ENCODE measurements at places on chromosomes 3 and 15. TPM values are rescaled to one million over a fixed set of nuclear protein-coding genes. Genes with fewer than 3 reads are reported as not detected.

- peak; percentile 38 for DNase-seq
- peak overlapping the region; percentile 53 for H3K27ac ChIP-seq
- peak overlapping the region; percentile 11 for H3K4me3 ChIP-seq
- H3K4me1 ChIP-seq = peaks cover 5% of the 10 kb centered on the region
- no peaks in the 10 kb centered on the region for H3K36me3 ChIP-seq
- no peaks in the 10 kb centered on the region for H3K27me3 ChIP-seq
Observed at GRCh38 chr3:142958707-142959106, 4.8 kb downstream of the PAQR9 start.

- no peaks in the 10 kb centered on the region for H3K27me3 ChIP-seq
- H3K27ac ChIP-seq = no peak overlapping the region
- no peak for DNase-seq
- H3K4me3 ChIP-seq = no peak overlapping the region
- no peaks in the 10 kb centered on the region for H3K36me3 ChIP-seq
- no peaks in the 10 kb centered on the region for H3K4me1 ChIP-seq
Observed at GRCh38 chr15:37246065-37246464, 145.7 kb upstream of the MEIS2 start.

DNA sequence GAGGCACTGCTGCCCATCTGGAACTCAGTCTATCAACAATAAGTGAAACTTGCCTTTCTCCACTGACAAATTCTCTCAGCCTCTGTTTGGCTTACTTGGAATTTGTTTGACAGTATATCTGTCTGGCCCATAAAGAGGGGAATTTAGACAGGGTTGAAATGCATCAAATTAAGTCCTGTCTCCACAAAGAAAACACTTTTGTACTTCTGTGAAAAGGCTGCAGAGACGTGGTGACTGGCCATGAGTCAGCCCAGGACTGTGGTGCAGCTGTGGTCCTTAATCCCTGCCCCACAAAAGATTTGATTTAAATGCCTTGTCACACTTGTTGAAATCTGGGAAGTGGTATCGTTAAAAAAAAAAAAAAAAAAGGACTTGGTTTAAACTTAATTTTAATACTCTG is 47.5 kb downstream of the RYR3 start:
- H3K4me3 ChIP-seq = no peak overlapping the region
- H3K36me3 ChIP-seq = no peaks in the 10 kb centered on the region
- peak overlapping the region; percentile 21 for H3K27ac ChIP-seq
- DNase-seq = no peak

DNA sequence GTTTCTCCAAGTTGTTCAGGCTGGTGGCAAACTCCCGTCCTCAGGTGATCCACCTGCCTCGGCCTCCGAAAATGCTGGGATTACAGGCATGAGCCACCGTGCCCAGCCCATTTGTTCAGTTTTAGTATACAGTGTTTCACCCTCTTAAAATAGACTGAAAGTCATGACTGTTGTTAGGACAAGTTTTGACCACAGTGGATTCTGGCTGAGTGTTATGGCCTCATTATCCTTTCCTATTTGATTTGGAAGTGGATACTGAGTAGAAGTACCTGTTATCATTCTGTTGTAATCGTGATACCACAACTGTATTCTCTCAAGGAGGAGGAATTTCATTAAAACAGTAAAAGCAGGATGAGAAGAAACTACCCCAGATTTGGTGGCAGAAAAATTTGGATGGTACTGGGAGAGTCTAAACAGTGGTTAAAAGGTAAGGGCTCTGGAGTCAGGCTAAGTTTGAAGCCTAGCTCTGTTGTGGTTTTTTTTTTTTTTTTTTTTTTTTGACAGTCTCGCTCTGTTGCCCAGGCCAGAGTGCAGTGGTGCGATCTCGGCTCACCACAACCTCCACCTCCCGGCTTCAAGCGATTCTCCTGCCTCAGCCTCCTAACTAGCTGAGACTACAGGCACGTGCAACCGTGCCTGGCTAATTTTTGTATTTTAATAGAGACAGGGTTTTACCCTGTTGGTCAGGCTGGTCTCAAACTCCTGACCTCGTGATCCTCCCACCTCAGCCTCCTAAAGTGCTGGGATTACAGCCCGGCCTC is 2.6 kb downstream of the MAP2K1 start:
- H3K4me3 ChIP-seq = peak overlapping the region; percentile 94
- H3K4me1 ChIP-seq = peaks cover 46% of the 10 kb centered on the region
- H3K27me3 ChIP-seq = no peaks in the 10 kb centered on the region
- no peaks in the 10 kb centered on the region for H3K36me3 ChIP-seq

- no peaks in the 10 kb centered on the region for H3K27me3 ChIP-seq
- no peak overlapping the region for H3K4me3 ChIP-seq
- no peaks in the 10 kb centered on the region for H3K36me3 ChIP-seq
- no peak for DNase-seq
Observed at GRCh38 chr15:76386926-76387325, 50.4 kb downstream of the ISL2 start.

GRCh38 chr15:88498996-88499395 is 31.5 kb downstream of the MRPS11 start:
- no peak overlapping the region for H3K4me3 ChIP-seq
- H3K36me3 ChIP-seq = no peaks in the 10 kb centered on the region
- no peak overlapping the region for H3K27ac ChIP-seq
- DNase-seq = no peak
- no peaks in the 10 kb centered on the region for H3K27me3 ChIP-seq

- H3K27ac ChIP-seq = peak overlapping the region; percentile 63
- no peaks in the 10 kb centered on the region for H3K36me3 ChIP-seq
- H3K27me3 ChIP-seq = peaks cover 4% of the 10 kb centered on the region
- DNase-seq = no peak
- peaks cover 8% of the 10 kb centered on the region for H3K4me1 ChIP-seq
Observed at GRCh38 chr3:72338082-72338941, 509.9 kb downstream of the SHQ1 start.

- H3K4me1 ChIP-seq = no peaks in the 10 kb centered on the region
- H3K27me3 ChIP-seq = no peaks in the 10 kb centered on the region
- DNase-seq = no peak
- H3K4me3 ChIP-seq = no peak overlapping the region
Observed at GRCh38 chr15:92243227-92243626, 150.5 kb upstream of the ST8SIA2 start.

DNA sequence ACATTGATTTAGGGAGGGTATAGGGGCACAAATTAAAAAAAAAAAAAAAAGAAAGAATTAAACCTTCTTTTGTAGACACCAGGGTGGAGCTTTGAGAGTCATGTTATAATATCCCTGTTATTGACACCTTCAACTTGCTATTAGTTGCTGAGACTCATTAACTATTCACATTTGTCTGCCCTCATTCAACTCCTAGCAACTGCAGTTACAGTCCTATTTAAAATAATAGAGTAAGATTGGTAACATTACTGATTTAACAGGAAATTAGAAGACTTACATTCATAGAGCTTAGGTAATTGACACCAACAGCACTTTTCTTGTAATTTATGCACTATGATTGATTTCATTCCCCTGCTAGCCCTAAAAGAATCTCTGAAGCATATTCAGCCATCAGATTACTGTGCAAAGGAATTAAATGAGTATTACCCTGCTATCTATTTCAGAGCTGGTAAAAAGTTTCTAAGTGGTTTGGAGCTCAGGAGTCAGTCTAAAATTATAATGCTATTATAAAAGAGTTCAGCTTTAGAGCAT is 148.8 kb upstream of the TBL1XR1 start:
- peak overlapping the region; percentile 95 for H3K27ac ChIP-seq
- no peaks in the 10 kb centered on the region for H3K27me3 ChIP-seq
- H3K4me1 ChIP-seq = peaks cover 25% of the 10 kb centered on the region
- no peak overlapping the region for H3K4me3 ChIP-seq
- no peak for DNase-seq

GRCh38 chr3:165197481-165197800 is 1.3 kb upstream of the SLITRK3 start:
- H3K27me3 ChIP-seq = peaks cover 69% of the 10 kb centered on the region
- peaks cover 13% of the 10 kb centered on the region for H3K4me1 ChIP-seq
- no peak overlapping the region for H3K27ac ChIP-seq
- peak overlapping the region; percentile 59 for H3K4me3 ChIP-seq
- DNase-seq = no peak

- no peak overlapping the region for H3K27ac ChIP-seq
- H3K27me3 ChIP-seq = no peaks in the 10 kb centered on the region
- peaks cover 11% of the 10 kb centered on the region for H3K4me1 ChIP-seq
Observed at GRCh38 chr3:53300826-53301225, 45.0 kb upstream of the TKT start.

DNA sequence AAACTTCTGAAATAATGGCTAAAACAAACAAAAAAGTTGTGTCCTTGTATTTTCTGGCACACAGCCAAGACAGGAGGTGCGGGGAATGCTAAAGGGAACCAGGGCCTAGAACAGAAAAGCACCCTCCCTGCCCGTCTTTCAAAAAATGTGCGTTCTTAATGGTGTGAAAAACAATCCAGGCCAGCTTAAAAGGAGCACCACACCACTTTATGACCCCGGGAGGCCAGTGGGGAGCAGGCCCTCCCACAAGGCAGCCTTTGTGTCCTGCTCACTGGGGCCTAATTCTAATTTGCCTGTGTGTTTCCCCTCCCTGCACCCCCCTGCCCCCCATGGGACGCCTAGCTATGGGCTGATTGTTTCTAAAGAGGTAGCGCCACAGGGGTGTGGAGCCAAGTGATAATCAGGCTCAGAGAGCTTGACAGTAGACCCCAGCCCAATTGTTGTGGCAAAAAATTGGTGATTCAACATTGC is 181.4 kb downstream of the GREM1 start:
- H3K4me3 ChIP-seq = no peak overlapping the region
- H3K27me3 ChIP-seq = no peaks in the 10 kb centered on the region
- no peak overlapping the region for H3K27ac ChIP-seq
- H3K36me3 ChIP-seq = no peaks in the 10 kb centered on the region
- DNase-seq = no peak
- no peaks in the 10 kb centered on the region for H3K4me1 ChIP-seq

DNA sequence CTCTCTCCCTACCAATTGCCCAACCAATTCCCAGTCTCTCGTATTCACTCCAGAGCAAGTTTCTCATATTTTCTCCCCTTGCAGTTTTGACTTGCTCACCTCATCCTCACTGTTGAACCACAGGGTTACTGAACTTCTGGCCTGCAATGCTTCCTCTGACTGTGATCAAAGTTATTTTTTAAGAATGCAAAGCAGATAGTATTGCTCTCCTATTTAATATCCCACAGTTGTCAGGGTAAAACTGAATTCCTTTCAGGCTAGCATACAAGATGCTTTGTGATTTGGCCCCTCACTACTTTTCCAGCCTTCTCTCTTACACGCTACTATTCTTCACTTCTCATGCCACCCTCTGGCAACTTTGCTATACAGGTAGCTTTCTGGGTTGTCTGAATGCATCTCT is 80.9 kb downstream of the LRRFIP2 start:
- H3K36me3 ChIP-seq = peaks cover 84% of the 10 kb centered on the region
- DNase-seq = no peak
- H3K4me1 ChIP-seq = no peaks in the 10 kb centered on the region
- H3K27me3 ChIP-seq = no peaks in the 10 kb centered on the region
- H3K4me3 ChIP-seq = no peak overlapping the region

DNA sequence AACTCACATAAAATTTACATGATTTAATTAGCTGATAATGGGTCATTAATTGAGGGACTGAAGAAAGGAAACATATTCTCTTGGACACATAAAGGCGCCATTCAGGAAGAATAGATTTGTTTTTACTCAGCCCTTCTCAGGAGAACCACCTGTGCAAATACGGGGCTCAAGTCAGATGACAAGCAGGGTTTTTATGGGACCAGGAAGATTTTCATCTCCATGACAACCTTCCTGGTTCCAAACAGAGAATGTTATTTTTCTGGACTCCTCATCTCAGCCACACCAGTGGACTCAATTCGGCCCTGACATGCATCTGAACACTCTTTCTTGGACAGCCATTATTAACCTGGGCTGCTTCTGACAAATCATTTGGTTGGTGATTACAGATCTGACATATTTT is 120.5 kb downstream of the PDZRN3 start:
- H3K4me1 ChIP-seq = peaks cover 55% of the 10 kb centered on the region
- DNase-seq = no peak
- H3K4me3 ChIP-seq = peak overlapping the region; percentile 42

DNA sequence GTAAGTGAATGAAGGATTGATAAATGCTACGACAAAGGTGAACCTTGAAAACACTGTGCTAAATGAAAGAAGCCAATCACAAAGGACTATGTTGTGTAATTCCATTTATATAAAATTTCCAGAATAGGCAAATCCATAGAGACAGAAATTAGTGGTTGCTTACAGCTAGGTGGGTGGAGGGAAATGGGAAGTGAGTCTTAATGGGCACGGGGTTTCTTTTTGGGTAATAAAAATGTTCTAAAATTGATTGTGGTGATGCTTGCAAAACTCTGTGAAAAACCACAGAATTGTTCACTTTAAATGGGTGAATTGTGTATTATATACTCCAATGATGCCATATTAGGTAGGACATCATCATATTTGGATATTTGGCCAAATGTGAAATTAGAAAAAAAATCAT is 20.9 kb upstream of the TEX9 start:
- no peaks in the 10 kb centered on the region for H3K27me3 ChIP-seq
- no peaks in the 10 kb centered on the region for H3K36me3 ChIP-seq
- no peaks in the 10 kb centered on the region for H3K4me1 ChIP-seq
- H3K4me3 ChIP-seq = no peak overlapping the region
- no peak overlapping the region for H3K27ac ChIP-seq

GRCh38 chr15:64166102-64166890 is 3.5 kb upstream of the PPIB start:
- peaks cover 5% of the 10 kb centered on the region for H3K36me3 ChIP-seq
- H3K27me3 ChIP-seq = no peaks in the 10 kb centered on the region
- no peak for DNase-seq

The EBLN2 gene
- 0.22 TPM for polyA plus RNA-seq

The SPATA12 gene
- polyA plus RNA-seq = not detected

The P3H2 gene
- polyA plus RNA-seq = 0.24 TPM

The ROBO1 gene
- 0.52 TPM for polyA plus RNA-seq

The PAQR5 gene
- polyA plus RNA-seq = 0.21 TPM

The LYZL4 gene
- polyA plus RNA-seq = not detected

The LRTM1 gene
- not detected for polyA plus RNA-seq
